Kasumi-1 (cell line): ENCODE measurements at places on chromosomes 12 and 14.
A peak's percentile ranks its signal among the peaks of the same experiment; 100 is the strongest.

DNA sequence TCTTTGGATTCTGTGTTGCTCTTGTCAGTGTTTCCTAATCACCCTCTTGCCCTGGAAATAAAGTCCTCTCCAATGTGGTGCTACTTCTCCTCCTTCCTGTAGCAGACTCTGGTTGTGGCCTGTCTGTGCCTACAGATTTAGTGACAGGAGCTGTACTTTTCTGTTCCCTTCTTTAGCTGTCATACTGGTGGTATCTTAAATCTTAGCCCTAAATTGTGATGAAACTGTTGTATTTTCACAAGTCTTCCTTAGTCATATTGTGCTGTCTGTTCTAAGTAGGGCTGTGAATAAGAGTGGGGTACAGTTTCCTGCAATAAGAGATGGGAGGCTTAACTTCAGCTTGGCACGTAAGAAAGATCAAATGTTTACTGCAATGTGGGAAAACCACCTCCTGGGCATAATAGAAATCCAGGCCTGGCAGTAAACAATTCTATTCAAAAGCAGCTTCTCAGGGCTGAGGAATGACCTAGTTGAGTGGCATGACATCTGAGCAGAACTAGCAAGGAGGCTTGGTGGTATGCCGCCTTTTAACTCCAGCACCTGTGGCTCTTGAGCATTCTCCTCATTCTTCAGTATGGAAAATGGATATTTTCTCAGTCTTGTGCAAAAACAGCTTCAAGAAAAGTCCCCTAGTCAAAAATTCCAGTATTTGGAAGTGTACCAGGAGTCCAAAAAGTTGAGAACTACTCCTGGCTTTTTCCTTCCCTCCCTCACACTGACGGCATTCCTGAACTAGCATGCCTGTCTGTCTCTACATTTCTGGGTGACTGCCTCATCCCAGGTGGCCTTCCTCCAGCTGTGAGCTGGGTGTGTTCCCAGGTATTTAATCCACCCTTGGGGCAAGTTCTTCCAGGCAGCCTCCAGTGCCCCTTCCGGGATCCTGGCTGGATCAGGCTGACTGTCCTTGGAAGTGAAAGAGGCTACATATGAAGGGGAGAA, 19.5 kb downstream of the ANO6 start:
- peak; percentile 13 for DNase-seq

GRCh38 chr14:68661226-68662225, 131.3 kb downstream of the ZFP36L1 start:
- DNase-seq = peak; percentile 9

- peak; percentile 67 for DNase-seq
These were observed 6.9 kb downstream of the TBC1D15 start for GRCh38 chr12:71846322-71846940.

GRCh38 chr12:14952299-14952921, 9.0 kb downstream of the ARHGDIB start:
- peak; percentile 18 for DNase-seq

GRCh38 chr14:21219561-21220111, 49.6 kb downstream of the HNRNPC start:
- no peak for DNase-seq

GRCh38 chr12:53174881-53175491, 5.5 kb upstream of the ZNF740 start:
- DNase-seq = peak; percentile 32

DNA sequence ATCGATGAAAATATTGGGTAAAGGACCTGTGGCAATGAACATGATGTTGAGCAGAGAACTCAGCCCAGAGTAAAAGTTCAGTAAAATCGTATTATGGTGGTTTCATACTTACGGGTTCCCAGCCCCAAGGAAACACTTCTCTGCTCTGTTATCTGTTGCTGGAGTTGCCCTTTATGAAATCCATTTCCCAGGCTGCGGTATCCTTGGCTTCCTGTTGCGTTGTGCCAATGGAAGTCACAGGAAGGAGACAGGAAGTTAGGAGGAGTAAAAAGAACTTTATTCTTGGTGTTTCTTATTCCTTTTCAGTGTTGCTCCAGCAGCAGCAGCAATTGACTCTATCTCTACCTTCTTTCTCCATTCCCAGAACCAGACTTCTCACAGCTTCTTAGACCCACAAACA, 965.2 kb downstream of the VRK1 start:
- no peak for DNase-seq

DNA sequence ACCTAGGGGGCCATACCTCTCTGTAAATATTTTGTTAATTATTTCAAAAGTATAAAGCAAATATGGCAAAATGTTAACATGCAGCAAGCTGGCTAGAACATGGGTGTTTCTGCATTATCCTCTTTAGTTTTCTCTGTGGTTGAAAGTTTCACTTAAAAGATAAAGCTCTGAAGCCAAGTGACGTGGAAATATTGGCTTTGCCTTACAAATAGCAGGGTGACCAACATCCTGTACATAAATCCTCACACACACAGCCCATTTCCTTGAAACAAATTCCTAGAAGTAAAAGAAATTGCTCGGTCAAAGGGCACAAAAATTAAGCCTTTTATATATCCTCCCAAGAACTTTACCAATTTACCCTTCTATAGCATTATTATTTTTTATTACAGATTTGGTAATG, 10.6 kb upstream of the VWF start:
- DNase-seq = no peak

- DNase-seq = peak; percentile 43
These were observed 2.3 kb downstream of the WNT1 start for GRCh38 chr12:48980389-48980952.

DNA sequence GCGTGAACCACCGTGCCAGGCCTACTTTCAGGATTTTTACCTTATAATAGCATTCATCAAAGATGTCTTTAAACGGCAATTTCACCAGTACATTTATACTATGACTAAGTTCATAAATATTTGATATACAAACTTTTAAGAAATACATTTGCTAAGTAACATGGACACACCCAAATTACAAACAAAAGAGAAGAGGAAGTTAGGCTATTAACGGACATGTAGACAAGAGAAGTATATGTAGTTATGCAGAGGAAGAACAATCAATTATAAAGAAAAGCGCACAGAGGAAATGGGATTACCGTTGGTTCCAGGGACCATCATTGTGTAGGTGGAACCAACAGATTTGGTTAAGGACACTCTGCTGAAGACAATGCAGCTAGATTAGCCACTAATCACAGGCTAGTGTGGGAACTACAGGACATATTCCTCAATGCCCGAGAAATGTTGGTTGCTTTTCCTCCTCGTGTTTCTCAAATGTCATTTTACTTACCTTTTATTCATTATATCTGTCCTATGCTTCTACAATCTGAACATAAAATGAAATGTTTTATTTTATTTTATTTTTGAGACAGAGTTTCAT, 24.0 kb upstream of the PKP2 start:
- DNase-seq = no peak

DNA sequence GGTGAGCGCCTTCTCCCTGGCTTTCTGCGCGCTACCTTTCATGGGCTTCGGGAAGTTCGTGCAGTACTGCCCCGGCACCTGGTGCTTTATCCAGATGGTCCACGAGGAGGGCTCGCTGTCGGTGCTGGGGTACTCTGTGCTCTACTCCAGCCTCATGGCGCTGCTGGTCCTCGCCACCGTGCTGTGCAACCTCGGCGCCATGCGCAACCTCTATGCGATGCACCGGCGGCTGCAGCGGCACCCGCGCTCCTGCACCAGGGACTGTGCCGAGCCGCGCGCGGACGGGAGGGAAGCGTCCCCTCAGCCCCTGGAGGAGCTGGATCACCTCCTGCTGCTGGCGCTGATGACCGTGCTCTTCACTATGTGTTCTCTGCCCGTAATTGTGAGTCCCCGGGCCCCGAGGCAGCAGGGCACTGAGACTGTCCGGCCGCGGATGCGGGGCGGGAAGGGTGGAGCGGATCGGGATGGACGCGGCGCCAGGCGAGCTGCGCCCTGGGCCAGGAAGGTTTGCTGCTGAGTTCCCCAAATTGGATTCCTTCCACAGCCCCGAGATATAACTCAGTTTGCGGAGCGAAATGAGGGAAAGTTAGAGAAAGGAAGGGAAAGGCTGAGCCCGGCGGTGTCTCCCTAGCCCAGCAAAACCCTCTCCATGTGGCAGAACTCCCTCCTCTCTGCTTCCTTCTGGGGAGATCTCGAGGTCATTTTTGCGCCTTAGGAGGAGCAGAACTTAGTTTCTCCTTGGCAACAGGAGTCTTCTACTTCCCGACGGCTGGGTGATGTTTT, 972 bp downstream of the PTGDR start:
- no peak for DNase-seq

GRCh38 chr14:62667421-62667914, 377.8 kb downstream of the KCNH5 start:
- no peak for DNase-seq

DNA sequence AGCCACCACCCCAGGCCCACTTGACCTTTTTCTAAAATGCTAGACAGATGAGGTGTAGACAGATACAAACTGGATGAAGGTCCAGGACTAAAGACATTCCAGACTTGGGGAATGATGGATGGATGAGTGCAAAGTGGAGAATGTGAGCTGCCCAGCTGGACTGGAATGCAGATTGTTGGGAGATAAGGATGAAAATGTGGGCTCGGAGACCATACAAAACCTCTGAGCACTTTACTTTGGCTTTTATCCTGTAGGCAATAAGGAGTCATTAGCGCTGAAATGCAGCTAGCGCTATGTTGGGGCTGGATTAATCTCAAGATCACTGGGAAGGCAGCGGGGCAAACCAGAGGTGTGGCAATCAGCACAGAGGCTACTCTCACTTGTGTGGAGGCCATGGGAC, 64.7 kb upstream of the GNPNAT1 start:
- DNase-seq = no peak

GRCh38 chr14:76045773-76046172, 60.2 kb downstream of the IFT43 start:
- DNase-seq = no peak

DNA sequence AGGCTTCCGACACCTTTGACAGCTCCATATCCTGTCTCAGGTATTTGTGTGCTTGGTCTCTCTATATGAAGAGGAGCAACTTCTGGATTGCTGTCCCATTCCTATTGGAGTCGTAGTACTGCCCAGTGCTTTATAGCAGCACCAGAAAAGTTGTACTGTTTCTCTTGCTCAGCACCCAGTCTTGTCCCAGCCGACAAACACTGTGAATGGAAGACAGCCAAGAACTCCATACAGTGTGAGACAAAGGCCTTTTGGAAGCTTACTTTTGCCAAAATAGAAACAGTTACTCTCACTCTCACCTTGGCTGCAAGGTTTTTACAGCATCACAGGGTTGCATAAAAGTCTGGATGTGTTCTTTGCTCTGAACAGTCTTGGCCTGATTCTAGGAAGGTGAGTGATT, 105.3 kb downstream of the TGFB3 start:
- DNase-seq = no peak

DNA sequence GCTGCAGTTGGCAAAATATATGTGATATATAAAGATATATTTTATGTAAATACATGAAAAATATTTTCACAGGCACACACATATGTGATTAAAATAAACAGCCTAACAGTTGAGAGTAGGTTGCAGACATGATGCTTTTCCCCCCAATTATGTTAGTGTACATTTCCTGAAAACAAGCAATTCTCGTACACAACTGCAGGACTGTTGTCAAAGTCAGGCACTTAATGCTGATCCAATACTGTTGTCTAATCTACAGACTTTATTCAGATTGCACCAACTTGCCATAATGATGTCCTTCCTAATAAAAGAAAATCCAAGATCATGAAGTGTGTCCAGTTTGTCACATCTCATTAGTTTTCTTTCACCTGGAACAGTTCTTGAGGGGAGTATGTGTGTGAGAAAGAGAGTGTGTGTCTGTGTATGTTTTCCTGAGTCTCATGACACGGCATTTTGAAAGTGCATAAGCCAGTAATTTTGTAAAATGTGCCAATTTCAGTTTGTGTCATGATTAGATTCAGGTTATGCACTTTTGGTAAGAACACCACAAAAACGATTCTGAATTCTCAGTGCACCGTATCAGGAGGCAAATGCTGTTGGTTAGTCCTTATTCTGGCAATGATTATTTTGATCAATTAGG, 16.5 kb upstream of the SEL1L start:
- DNase-seq = no peak

GRCh38 chr14:89011355-89012281, 187.2 kb downstream of the TTC8 start:
- DNase-seq = no peak

GRCh38 chr12:109169686-109170085, 53.3 kb downstream of the ACACB start:
- DNase-seq = no peak

- no peak for DNase-seq
These were observed 8.8 kb upstream of the LHX5 start for GRCh38 chr12:113480336-113480971.

GRCh38 chr14:104389326-104390220, 190.0 kb upstream of the C14orf180 start:
- DNase-seq = peak; percentile 44

DNA sequence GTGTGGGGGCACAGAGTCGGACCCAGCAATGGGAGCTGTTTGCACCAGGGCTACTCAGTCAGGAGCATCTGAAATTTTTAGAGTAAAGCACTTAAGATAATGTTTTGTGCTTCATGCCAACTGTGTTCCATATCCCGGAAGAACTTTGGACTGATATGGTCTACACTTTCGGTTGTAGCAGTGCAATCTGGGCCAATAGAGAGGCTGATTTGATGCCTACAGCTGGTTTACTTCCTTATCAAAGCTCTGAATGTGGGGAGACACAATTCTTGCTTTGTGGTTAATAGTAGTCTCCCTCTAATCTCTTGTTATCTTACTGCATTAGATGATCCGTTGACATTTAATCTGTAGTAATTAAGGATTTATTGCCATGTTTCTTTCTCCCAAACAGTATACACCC, 7.8 kb upstream of the VDR start:
- no peak for DNase-seq

DNA sequence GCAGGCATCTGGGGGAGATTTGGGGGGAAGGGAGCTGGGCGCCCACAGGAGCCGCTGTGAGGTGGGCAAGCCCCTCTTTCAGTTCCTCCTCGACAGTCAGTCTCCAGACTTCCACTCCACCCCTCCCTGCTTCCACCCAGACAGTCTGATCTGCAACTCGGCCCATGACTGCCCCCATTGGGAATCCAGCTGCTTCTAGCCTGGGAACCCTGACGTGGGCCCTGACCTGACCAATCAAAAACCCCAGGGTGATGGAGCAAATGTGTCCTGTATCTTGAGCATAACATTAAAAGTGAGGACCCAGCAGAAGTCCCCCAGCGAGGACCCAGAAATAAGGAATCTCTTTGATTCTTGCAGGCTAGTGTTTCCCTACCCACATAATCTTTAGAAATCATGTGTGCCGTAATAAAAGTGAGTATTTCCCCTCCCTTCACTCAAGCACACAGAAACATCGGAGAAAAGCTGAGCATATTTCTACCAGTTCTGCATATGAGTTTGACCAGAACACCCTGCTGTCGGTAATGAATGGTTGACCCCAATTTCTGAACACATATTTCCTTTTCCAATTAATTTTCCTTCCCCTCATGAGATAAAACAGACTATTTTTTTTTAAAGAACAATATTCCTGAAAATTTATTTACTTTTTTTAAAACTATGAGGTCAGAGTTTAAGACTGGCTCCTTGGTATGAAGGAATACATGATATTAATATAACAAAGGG, 6.4 kb downstream of the SSH1 start:
- no peak for DNase-seq

- DNase-seq = no peak
These were observed 7.3 kb upstream of the PAPLN start for GRCh38 chr14:73230051-73230450.
